Pancreas (tissue), 10 donors: ENCODE measurements at places on chromosomes 4 and X.
A peak's percentile ranks its signal among the peaks of the same experiment; 100 is the strongest.

DNA sequence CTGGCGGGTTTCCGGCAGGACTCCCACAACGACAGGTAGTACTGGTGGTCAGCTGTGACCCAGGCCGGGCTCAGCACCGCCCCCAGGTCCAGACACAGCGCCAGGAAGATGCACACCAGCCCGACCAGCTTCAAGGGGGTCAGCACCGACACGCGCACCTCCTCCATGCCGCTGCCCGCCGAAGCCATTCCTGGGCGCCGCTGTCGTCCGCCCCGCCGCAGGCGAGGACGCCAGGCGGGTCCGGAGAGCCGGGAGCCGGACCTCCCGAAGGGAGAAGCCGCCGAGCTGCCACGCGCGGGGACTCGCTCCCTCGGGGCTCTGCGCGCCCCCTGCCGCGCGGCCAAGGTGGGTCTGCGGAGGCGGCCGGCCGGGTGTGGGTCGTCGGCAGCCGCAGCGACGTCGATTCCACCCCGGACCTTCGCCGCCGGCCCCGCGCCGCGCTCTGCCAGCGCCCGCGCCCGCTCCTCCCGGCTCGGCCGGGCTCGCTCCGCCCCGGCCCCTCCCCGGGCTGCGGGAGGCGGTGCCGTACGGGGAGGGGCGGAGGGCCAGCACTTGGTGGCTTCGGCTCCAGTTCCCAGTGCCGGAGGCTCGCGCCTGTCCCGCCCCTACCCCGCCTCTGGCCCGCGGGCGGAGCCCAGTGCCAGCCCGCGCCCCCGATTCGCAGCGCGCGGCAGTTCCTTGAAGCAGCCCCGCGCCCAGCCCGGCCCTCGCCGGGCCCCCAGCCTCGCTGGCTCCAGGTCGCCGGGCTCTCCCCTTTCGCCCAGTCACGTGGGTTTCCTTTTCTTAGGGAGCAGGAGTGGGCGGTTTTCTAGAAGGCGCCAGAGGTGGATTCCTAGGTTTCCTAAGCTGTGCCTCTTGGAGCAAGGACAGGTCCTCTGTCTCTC is at the start of gene TMEM47:
TMEM47 (minus strand) TSS at position 444 of the 884 bp plus-strand sequence; CDS start at position 188, 256 bp downstream.
- peak; percentile 81 for DNase-seq
- no peak within 1 kb of the TSS for H3K27ac ChIP-seq
- H3K36me3 ChIP-seq, result no peaks in the 10 kb centered on the region

GRCh38 chr4:94758141-94758699 is 465 bp downstream of the BMPR1B start:
- H3K4me3 ChIP-seq, result peak overlapping the region; percentile 21
- peak overlapping the region; percentile 53 for H3K27ac ChIP-seq
- H3K27me3 ChIP-seq, result no peaks in the 10 kb centered on the region
- no peaks in the 10 kb centered on the region for H3K4me1 ChIP-seq

DNA sequence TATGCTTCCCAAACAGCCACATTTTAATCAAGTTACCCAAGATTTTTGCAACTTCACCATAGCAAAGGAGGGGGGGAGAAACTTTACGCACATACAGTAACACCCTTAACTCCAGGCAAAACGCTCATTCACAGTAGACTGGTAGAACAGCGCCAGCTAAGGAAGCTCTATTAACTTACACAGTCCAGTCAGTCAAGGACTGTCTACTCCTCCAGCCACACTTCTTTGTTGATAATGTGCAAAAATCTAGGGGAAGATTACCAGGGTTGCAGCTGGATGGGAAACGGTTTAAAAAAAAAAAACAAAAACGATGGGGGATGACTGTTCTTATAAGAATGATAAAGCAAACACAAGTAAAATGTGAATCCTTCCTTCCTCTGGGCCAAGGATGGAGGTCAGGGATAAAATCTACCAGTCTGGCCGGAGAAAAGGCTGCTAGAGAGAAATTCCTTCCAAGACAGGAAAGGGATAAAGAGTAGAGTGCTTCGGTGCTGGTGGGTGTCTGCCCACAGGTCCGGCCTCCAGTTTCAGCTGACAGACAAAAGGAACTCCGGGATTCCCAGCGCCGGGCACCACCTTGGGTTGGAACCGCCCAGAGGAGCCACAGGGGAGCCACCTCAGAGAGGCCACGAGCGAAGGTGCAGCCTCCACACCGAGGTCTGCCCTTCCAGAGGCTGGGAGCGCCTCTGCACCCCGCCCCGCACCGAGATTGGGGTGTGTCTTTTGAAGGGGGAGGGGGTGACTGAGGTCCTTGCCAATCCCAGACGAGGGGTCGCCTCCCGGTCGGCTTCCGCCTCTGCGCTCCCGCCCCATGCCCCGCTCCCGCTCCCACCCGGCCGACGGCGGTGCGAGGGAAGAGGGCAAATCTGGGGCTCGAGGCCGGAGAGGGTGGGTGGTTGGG is 811 bp downstream of the ANKRD50 start:
- H3K36me3 ChIP-seq, result no peaks in the 10 kb centered on the region
- peak; percentile 75 for DNase-seq
- no peaks in the 10 kb centered on the region for H3K27me3 ChIP-seq
- peak overlapping the region; percentile 93 for H3K27ac ChIP-seq
- no peaks in the 10 kb centered on the region for H3K4me1 ChIP-seq

DNA sequence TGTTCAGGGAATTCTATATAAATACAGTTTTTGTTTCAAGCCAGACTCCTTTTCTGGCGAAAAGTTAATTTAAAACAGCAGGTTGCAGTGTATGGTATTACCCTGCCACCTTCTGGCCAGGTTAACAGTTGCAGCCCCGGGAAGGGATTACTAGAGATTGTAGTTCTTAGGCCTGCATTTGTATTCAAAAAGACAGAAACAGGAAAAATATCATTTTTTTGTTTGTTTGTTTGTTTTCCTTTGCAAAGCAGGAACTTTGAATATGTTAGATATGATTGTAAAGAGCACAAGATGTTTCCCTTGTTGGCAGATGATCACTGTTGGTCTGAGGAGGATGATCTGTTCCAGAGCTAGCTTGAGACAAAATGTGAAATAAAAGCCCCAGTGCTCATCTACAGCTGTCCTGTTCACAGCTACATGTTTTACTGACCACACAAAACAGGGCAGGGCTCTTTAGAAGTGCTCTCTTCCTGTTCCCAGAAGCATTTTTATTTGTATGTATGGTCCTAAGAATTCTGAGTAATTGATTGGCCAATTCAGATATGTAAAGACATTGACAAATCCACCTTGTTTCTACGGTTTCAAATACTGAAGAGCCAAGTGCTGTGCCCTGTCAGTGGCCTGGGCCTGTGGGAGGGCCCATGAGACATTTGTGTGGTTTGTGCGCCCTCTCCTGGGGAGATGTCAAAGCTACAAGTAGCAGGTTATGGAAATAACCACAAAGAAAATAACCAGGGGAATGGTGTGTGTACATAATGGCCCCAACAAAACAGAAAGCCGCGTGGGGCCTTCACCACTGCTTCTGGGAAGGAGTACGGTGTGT is 57.9 kb downstream of the CLDN22 start:
- H3K4me1 ChIP-seq, result peaks cover 13% of the 10 kb centered on the region
- peak; percentile 77 for DNase-seq
- no peaks in the 10 kb centered on the region for H3K36me3 ChIP-seq
- H3K27ac ChIP-seq, result peak overlapping the region; percentile 51

DNA sequence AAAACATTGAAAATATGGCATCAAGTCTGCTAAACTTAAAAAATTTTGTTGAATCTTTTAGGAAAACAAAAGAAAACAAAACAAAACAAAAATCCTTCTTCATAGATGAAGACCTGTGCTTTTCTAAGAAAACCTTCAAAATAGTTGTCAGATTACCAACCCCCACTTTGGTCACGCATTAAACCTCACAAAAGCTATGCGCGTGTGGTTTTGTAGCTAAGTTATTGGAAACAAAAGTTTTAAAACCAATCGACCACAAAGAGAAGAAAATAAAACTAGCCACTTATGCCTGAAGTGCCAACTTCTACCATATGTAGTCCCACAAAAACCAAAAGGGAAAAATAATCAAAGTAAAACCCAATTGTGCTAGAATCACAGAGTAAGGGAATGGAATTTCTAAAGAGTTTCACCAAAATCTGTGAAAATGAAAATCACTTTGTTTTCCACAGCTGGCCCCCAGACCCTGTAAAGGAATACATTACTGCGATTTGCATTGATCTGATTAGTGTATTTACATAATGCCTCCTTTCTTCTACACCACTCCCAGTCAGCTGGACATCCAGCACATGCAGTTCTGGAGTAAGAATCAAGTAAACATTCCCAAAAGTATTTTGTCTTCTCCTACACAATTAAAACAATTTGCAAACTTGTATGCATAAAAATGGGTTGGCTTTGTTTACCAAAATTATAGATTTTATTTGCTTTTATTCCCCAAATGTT is 330.1 kb upstream of the DKK2 start:
- H3K4me3 ChIP-seq, result no peak overlapping the region
- H3K27ac ChIP-seq, result no peak overlapping the region
- H3K36me3 ChIP-seq, result no peaks in the 10 kb centered on the region
- no peaks in the 10 kb centered on the region for H3K4me1 ChIP-seq
- DNase-seq, result no peak

- H3K27me3 ChIP-seq, result no peaks in the 10 kb centered on the region
- H3K36me3 ChIP-seq, result no peaks in the 10 kb centered on the region
- H3K4me3 ChIP-seq, result no peak overlapping the region
- H3K27ac ChIP-seq, result no peak overlapping the region
- DNase-seq, result no peak
- no peaks in the 10 kb centered on the region for H3K4me1 ChIP-seq
Observed at GRCh38 chr4:151573945-151574344, 165.0 kb downstream of the FHIP1A start.

DNA sequence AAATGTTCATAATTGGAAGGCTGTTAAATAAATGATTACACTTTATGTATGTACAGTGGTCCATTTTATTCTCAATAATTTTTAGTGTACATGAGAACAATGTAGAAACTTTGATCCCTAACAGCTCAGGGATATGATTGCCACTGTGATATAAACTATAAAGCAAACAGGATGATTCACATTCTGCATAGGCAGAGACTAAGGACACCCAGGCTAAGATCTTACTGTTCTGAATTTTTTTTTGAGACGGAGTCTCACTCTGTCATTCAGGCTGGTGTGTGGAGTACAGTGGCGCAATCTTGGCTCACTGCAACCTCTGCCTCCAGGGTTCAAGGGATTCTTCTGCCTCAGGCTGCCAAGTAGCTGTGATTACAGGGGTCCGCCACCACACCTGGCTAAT is 186.6 kb downstream of the PDGFC start:
- no peaks in the 10 kb centered on the region for H3K36me3 ChIP-seq
- H3K27ac ChIP-seq, result no peak overlapping the region
- no peaks in the 10 kb centered on the region for H3K27me3 ChIP-seq
- DNase-seq, result no peak

DNA sequence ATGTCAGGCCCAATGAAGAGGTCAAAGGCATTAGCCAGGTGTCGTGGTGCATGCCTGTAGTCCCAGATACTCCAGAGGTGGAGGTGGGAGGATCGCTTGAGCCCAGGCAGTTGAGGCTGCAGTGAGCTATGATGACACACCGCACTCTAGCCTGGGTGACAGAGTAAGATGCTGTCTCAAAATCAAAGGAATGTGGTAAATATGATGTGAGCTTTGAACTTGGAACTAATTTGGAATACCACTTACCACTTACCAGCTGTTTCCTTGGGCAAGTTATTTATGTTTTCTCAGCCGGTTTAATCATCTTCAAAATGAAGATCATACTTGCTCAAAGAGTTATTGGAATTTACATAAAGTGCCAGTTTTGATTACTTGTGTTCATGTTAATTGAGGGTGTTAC is 23.8 kb upstream of the SEPSECS start:
- no peak overlapping the region for H3K4me3 ChIP-seq
- H3K27me3 ChIP-seq, result no peaks in the 10 kb centered on the region
- no peaks in the 10 kb centered on the region for H3K4me1 ChIP-seq
- H3K27ac ChIP-seq, result no peak overlapping the region

DNA sequence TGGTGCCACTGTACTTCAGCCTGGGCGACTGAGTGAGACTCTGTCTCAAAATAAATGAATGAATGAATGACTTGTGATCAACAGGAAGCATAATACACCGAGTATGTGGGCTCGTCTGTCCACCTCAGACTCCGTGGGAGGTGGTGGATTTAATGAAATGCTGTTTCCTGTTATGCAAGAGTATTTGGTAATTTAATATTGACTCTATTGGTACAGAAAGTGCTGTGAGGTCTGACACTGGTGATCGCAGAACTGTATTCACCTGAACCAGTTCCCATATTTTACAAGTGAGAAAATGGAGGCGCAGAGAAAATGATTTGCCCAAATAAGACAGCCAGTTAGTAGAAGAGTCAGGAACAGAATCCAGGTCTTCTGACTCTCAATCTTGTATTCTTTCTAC is 423.3 kb downstream of the RAPGEF2 start:
- no peak overlapping the region for H3K4me3 ChIP-seq
- H3K27ac ChIP-seq, result no peak overlapping the region
- DNase-seq, result no peak
- no peaks in the 10 kb centered on the region for H3K27me3 ChIP-seq

- peaks cover 6% of the 10 kb centered on the region for H3K4me1 ChIP-seq
- DNase-seq, result no peak
- H3K4me3 ChIP-seq, result no peak overlapping the region
- H3K27me3 ChIP-seq, result no peaks in the 10 kb centered on the region
- no peaks in the 10 kb centered on the region for H3K36me3 ChIP-seq
- no peak overlapping the region for H3K27ac ChIP-seq
Observed at GRCh38 chr4:89204624-89205023, 93.3 kb downstream of the TIGD2 start.

- H3K27ac ChIP-seq, result no peak overlapping the region
- DNase-seq, result no peak
- H3K36me3 ChIP-seq, result no peaks in the 10 kb centered on the region
Observed at GRCh38 chr4:64670647-64671046, 261.4 kb upstream of the TECRL start.
